ENCODE measurements at places on chromosomes 4 and X.

GRCh38 chrX:124211312-124211942 is 121.0 kb upstream of the TEX13D start:
- DNase-seq = no peak

DNA sequence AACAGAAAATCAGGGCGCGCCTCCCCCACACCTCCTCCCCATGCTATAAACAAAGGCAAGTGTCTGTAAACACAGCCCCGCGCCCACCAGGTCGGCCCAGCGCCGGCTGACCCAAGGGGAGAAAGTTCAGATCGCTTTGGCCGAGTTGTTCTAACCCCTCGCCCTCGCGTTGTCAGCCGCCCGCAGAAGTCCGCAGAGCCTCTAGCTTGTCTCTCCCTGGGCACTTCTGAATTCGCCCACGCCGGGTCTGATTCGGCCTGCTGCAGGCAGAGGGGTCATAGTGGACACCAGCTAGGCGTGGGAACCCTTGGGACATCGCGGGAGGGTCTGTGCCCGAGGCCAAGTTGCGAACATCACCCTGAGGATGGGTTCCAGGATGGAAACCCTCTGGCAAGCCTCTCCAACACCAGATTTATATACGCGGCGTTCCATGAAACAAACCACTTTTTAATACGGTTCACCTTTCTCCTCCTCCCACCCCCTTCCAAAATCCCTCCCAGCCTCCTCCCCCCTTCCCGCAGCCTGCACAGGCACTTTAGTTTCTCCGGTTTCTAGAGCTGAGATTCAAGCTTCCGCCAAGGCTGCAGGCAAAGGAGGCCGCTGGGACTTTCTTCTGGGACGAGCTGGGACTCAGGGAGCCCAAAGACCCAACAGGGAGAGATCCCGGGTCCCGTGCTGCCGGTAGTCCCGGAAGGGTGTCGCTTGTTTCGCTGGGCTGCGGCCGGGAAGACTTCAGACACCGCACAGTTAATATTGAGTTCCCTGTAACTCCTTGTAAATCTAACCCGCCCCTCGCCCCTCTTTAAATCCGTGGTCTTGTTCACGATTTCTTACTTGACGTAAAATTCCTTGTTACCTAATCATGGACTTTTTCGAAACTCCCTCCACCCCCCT is 4.7 kb downstream of the HAND2 start:
- no peak for DNase-seq

- DNase-seq = no peak
Measured at GRCh38 chrX:65702956-65703355, 35.5 kb downstream of the MSN start.

DNA sequence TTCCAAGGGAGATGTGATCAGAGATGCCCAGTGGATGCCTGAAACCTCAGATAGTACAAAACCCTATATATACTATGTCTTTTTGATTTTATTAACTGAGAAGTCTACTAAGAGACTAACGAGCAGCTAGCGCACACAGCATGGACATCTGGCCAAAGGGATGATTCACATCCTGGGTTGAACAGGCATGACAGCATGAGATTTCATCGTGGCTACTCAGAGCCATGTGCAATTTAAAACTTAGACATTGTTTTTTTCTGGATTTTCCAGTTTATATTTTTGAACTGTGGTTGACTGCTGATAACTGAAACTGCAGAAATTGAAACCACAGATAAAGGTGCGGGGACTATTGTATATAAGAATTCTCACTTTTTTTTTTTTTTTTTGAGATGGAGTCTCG is 2252.9 kb upstream of the AGA start:
- no peak for DNase-seq

DNA sequence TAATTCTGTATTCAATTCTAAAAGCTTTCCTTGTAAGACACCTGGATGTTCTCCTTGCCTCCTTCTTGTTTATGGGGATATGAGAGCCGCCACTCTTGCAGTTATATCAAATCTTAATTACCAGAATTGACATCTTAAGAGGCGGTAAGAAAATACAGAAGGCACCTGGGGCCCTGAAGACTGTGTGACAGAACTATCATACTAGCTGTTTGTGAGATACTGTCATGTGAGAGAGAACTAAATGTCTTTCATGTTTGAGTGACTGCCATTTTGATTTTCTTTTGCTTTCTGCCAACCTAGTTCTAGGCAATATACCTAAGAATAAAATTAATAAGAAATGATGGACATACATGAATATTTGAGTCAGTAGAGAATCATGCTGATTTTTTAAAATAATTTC is 340.2 kb upstream of the SMIM31 start:
- DNase-seq = no peak

- no peak for DNase-seq
Measured at GRCh38 chr4:186190581-186191199, 677 bp upstream of the CYP4V2 start.
